Epithelial cell of proximal tubule (primary cell): ENCODE measurements at places on chromosomes 3 and 15. TPM values are rescaled to one million over a fixed set of nuclear protein-coding genes. Genes with fewer than 3 reads are reported as not detected.

GRCh38 chr3:159771865-159772611 is 216.6 kb upstream of the IL12A start:
- DNase-seq, result no peak

- no peak for DNase-seq
These were observed 2.7 kb downstream of the PDCD7 start for GRCh38 chr15:65130941-65131340.

GRCh38 chr3:194141415-194142155 is 5.6 kb downstream of the HES1 start:
- no peak for DNase-seq

DNA sequence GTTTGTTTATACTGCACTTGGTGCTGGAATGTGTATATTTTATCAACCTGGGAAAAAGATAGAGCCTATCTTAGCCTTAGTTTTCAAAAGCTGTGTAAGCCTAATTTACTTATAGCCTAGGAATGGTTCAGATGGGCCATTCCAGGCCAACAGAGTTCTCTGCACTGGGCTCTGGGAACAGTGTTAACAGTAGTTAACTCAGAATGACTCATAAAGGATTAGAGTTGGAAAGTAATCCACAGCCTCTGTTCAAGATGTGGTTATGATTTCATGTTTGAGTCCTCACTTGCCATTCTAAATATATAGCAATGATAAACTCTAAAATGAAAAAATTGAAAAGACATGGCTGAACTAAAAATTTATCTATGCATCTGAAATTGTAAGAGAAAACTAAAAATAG is 22.6 kb upstream of the PEX5L start:
- DNase-seq, result no peak

DNA sequence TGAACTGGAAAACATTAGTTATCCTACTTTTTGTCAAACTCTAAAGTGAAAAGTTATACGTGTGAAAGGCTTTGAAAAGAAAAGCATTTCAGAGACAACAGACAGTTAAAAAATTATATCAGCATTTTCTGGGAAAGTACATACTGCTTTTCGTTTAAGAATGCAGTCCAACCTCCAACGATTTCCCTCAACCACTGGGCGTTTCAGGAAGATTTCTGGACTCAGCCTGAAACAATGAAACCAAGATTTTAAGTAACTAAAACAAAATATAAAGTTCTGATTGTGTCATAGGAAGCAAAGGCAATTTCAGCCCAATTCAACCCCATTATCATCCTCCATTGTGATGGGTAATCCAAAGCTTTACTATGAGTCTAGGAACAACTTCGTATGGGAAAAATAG is 110.7 kb downstream of the PLD1 start:
- no peak for DNase-seq

GRCh38 chr15:70633103-70633831 is 130.1 kb downstream of the UACA start:
- no peak for DNase-seq

DNA sequence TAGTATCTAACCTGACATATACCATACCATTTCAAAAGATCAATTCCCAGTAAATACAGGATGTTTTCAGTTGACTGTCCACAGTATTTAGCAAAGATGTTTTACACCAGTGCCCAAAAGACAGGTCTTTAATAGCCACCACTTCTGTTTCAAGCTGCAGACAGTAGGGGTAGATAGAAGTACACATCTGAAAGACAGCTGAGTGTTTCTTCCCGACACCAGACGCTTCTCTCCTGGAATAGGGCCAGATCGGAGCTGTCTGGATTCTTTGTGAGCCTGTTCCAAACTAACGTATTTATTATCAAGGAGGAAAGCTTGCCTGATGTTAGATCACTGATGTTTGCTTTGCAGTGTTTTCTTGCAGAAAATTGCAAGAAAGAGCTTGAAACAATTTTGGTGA is 136.1 kb upstream of the RBMS3 start:
- peak; percentile 15 for DNase-seq

DNA sequence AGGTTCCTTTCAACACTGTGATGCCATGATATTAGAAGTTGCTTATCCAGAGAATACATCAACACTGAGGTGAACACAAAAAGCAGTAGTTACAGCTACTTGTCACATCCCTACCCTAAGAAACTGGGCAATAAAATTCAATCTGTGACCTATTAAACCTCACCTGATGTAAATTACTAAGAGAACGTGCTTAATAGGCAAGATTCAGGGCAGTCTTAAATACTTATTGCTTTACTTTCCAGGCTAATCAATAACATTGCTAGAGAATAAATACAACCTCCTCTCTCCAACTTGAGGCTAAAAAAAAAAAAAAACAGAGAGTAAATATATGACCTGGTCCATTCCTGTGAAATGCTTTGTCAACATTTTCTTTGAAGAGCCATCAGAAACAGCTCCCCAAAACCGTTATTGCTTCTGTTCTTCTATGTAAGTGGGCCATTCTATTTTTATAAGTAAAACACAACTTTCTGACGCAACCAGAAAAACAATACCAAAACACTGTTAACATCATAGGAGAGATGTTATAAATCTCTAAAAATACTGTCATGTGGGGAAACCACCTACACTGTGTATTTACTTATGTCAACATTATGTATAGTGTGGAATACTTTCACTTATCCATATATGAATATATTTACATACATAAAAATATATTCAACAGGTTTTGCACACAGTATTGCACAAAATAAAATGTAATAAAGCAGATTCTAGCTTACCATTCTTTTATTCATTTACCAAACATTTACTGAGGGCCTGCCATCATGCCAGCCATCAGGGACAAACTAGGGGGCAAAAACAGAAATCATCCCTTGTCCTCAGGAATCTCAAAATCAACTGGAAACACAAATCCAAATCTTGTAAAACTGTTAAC is 2.7 kb downstream of the NKIRAS1 start:
- DNase-seq, result no peak

PGBD4 gene
- 0.40 and 0.43 TPM in 2 replicates for total RNA-seq

FGF7 gene
- total RNA-seq, result 0.07 TPM in 1 of 2 replicates, not detected in the other

SLC6A6 gene
- total RNA-seq, result 24.2 and 27.9 TPM in 2 replicates
